Stimulated activated CD4-positive, alpha-beta T cell treated with anti-CD3 and anti-CD28 coated beads, Interleukin-1b, Interleukin-23, amount 100 ng/mL, for 1 hour (primary cell): ENCODE measurements at places on chromosomes 3 and 15.

GRCh38 chr3:77147836-77148578 is 108.1 kb downstream of the ROBO2 start:
- no peak for DNase-seq

DNA sequence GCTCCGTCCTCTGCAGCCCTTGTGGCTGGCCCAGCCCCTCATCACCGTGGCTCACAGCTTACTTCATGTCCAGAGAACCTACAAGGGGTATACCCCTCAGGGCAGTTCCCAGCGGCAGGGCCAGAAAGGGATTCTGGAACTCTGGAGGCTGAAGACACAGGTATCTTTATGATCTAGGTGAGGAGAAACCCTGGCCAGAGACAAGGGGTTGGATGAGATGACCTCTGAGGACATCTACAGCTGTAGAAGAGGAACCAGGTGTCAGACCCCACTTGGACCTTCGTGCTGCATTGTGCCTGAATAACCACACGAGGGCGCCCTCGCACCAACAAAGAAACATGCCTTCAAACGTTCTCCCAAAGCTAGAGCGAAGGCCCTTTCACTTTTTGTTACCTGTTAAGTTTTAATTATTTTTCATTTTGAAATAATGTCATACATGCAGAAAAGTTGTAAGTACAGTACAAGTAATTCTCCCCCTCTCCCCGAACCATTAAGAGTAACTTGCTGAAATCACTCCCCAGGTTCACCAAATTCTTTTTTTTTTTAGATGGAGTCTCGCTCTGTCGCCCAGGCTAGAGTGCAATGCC is 118.7 kb upstream of the SMAD3 start:
- peak; percentile 62 for DNase-seq

DNA sequence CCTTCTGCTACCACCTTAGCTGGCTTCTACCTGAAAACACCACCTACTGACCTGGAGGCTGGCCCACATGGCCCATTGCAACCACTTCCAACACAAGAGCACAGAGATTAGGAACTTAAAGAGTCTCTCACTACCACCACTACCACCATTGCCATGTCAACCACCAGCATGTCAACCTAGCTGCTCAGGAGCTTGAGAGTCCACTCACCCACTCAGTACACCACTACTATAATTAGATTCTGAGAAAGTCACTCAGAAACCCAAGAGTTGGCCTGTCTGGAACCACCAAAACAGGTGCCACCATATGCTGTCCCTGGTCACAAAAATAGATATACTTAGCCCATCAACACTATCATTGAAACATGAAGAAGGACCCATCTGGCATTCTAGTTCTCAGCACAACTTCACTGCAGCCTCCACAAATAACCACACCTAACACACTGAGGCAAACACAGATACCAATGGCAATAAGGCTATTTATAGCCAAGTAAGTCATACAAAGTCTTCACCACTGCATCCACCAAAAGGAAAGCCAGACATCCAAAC is 806.7 kb upstream of the EPHA6 start:
- no peak for DNase-seq

GRCh38 chr3:144060881-144061280 is 89.3 kb downstream of the DIPK2A start:
- DNase-seq: no peak

DNA sequence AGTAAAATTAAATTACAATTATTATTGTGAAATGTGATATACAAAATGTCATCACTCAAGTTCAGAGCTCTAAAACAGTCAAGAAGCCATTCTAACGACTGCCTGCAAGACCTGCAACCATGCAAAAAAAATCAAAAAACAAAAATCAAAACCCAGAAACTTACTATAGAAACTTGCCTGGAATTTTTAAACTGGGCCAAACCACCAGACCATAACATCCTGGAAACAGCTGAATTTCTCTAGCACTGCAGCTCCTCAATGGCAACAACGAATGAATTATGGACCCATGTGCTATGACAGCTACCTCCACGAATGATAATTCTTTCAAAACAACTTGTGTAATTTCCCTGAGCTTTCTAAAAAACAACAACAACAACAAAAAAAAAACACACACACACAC is 130.0 kb upstream of the KCNMB2 start:
- no peak for DNase-seq

GRCh38 chr15:53038655-53038941 is 248.5 kb upstream of the ONECUT1 start:
- no peak for DNase-seq

DNA sequence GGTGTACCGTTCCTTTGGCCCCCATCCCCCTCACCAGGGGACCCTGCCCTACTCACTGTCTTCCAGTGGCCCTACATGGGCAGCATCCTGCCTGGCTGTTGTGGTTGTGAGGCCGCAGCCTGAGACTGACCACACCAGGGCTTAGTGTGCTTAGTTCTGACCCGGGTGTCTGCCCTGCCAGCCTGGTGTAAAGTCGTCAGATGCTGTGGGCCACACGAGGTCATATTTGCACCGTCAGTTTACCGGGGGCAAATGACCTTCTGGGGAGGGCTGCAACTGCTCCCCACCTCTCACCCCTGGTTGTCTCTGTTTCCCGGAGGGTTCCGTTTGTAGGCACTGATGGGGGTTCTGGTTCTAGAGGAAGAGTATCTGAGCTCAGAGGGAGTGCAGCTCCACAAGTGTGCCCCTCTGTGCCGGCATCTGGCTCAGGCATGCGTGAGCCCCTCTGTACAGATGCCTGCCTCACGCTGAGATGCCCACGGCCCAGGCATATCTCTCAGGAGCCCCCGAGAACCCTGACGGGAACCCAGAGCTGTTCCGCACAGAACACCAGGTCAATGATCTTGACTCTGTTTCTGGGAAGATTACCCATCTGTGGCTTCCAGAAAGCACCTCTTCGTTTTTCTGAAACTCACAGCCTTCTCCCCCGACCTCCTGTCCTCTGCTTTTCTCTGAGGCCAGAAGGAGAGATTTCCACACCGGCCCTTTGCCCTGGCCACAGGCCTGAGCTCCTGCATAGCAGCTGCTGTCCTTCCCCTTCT is 19.2 kb downstream of the KLF13 start:
- no peak for DNase-seq

DNA sequence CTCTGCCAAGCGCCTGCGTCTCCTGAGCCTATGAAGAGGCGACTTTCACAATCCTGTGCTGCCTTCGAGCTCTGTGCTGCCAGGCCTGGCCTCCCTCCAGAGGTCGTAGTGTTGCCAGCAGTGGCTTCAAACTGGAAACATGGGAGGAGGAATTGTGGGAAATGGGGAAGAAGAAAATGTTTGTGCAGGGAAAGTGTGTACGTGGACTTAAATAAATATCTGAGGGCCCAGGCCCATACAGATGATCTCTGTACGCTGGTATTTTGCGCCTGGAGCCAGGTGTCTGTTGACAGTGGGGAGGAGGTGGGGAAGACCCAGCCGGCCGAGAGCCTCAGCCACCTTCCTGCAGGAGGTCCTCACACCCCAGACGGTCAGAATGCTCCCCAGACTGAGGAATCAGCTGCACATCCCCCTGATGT is 44.6 kb downstream of the ZBTB38 start:
- no peak for DNase-seq

DNA sequence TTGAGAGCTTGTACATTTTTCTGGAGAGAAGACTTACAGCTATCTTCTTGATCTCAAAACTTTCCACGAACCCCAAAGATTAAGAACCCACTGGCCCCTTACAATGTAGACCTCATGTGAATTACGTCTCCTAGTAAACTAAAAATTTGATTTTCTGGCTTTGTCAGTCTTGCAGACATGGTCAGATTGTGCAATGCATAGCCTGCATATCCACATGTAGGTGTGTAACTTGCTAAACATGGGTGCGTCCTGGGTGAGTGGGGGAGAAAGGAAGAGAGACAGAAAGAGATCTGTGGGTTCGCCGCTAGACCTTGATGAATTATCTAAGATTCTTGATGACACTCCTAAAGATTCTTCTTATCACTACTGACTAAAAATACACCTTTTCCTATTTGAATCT is 561.2 kb upstream of the MDFIC2 start:
- no peak for DNase-seq

GRCh38 chr15:39781147-39781966 is 1.3 kb downstream of the FSIP1 start:
- no peak for DNase-seq

- no peak for DNase-seq
These were observed 987 bp downstream of the PRTG start for GRCh38 chr15:55741833-55742497.

DNA sequence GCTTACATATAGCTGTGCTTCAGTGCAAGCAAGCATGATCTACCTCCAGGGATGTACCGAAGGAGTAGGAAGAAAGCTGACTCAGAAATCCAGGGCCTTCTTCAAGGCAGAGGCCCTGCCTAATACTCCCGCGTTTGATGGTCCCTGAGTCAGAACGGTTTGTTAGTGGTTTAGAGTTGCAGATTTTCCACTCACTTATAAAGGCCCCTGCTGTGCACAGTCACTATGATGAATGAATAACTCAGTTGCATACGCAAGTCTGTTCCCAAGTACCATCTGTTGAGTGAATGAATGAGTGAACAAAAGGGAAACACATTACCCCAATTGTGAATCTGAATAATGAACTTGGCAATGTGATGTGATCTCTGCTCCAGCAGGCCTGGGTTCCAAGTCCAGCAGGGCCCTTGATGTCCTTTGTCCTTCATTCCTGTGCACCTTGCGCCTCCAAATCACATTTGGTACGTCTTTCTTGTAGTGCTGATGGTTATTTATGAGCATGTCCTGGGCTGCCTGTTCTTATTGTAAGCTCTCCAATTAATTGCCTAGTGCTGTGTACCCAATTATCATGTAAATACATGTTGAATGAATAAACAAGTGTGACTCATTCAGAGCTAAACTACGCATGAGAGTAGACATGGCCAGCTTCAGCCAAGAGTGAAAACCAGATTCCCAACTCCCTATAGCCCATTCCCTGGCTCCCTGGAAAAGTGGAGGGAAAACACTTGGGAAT is 85.3 kb upstream of the LIMD1 start:
- no peak for DNase-seq

DNA sequence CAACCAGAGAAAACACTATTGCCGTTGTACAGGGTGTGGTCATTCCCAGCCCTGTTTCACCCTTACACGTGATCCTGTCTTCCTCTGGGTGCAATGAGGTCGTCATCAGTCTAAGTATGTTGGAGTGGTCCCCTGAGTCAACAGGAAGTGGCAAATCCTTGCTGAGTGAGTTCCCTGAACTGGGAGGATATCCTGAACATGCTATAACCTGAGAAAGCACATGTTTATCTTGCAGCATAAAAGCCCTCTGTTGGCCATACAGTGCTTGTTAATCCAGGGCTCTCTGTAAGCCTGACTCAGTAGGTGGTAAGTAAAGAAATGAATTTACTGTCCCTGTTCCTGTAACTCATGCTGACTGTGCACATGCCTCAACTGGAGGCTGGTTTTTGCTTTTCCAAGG is 477.8 kb upstream of the RGMA start:
- DNase-seq: no peak

- DNase-seq: no peak
These were observed 58.7 kb downstream of the CD200 start for GRCh38 chr3:112391648-112392047.

GRCh38 chr3:195165790-195166189 is 105.2 kb downstream of the XXYLT1 start:
- no peak for DNase-seq

DNA sequence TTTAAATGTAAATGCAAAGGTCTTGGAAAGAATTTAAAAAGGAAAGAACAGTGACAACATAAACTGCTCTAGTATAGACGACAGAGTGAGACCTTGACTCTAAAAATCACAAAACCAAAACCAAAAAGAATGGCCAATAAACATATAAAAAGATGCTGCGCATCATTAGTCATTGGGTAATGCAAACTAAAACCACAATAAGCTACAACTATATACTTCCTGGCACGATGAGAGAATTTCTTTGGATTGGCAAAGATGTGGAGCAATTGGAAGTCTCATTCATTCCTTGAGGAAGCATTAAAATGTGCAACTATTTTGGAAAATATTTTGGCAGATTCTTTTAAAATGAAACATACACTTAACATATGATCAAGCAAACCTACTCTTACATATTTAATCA is 98.7 kb upstream of the ZPLD1 start:
- DNase-seq: no peak

DNA sequence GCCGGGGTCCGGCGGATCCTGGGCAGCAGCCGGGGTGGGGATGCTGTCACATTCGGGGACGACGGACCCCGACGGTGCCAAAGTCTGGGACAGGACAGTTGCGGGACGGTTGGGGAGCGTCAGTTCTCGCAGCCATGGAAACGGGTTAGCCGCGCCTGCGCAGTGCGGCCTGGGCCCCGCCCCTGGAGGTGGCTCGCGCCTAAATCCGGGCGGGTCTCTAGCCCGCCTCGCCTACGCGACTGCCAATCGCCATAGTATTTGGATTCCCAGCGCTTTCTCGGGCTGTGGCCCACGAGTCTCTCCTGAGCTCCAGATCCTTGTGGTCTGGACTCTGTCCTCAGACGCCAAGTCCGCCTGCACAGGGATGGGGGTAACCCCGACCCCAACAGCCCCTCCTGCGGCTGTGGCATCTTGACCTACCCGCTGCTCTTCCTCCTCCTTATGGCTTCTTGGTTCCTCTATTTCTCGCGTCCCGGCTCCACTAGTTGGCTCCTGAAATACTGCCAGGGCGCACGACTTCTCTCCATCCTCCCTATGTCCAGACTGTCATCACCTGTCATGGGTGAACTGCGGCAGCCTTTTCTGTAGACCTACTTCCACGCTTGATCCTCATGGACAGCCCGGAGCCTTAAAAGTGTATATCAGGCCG is at the start of gene ZMYND10:
Gene ZMYND10, minus strand, starts transcription at position 147 of the 649 bp plus-strand sequence. CDS start 153 bp downstream, outside the sequence.
- peak; percentile 47 for DNase-seq

- no peak for DNase-seq
These were observed 14.7 kb downstream of the FHIT start for GRCh38 chr3:61236556-61236955.

DNA sequence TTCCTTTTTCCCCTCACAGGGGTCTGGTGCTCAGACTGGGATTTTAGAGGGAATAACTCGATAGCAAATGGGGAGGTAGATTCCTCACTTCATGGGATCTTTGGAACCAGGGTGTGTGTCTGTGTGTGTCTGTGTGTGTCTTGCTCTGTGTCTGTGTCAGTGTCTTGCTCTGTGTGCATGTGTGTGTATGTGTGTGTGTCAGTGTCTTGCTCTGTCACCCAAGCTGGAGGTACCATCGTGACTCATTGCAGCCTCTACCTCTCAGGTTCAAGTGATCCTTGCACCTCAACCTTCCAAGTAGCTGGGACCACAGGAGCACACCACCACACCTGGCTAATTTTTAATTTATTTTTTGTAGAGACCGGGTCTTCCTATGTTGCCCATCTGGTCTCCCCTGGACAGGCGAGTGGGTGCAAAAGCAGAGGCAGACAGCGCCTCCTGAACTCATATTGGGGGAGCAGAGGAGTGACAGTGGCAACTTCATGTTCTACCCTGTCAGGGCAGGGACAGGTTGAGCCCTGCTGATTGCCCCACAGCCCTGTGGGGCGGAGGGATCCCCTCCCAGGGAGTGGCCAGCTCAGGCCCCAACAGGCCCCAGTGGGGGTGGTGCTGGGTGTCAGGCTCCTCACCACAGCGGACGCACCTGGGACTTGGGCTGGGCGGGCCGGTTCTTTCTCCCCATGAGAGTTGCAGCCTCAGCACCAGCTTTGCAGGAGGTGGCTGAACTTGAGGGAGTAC is 10.4 kb upstream of the SEMA4B start:
- DNase-seq: no peak
